ENCODE measurements at places on chromosomes 1 and 21.

DNA sequence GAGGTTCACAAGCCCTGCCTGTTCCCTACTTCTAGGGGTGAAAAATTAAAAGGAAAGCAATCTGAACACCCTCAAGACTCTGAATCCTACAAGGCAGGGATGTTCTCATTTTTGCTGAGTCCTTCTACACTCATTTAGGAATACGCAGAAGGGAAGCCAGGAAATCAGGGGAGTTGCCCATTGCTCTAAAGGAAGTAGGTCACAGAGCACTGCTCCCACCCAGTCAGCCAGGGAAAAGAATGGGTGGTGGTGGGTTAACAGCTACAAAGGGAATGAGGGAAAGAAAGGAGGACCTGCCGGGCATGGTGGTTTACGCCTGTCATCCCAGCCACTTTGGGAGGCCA lies 2.4 kb upstream of the CTTNBP2NL start:
- DNase-seq, result no peak

- no peak for DNase-seq
Measured at GRCh38 chr1:181356505-181357340, 126.6 kb upstream of the CACNA1E start.

DNA sequence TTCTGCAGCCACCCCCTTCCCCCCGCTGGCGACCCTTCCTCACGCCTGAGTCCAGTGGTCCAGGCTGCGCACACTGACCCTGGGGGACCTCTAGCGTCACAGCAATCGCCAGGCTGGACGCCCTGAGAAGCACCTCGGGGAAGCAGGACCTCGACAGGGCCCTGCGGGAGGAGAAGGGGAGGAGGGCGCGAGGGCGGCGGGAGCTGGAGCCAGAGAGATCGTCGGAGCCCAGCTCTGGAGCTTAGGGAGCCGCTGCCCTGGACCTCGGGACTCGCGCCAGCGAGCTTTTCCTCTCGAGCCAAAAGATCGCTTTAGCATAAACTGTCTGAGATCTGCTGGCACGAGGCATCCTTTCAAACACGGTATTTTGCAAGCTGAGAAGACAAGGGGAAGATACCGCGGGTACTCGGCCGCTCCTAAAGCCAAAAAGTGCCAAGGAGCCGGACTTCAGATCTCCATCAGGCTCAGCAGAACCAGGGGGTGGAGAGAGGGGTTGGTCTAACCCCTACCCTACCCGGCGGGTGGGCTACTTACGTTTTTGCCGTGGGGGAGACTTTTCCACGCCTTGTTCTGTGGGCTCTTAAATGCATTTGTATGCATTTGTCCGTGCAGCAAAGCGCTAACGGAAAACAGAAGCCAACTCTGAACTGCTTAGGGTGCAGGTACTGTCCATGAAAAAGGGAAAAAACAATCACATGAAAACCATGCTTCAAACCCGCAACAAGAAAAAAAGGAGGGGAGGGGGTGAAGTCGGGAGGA lies 586 bp downstream of the COL24A1 start:
- no peak for DNase-seq

GRCh38 chr1:227942021-227942715 lies 5.6 kb downstream of the WNT9A start:
- no peak for DNase-seq

GRCh38 chr1:114668784-114669561 lies 876 bp downstream of the DENND2C start:
- DNase-seq, result no peak

- peak; percentile 77 for DNase-seq
Measured at GRCh38 chr1:205528887-205529825, 24.7 kb downstream of the CDK18 start.

DNA sequence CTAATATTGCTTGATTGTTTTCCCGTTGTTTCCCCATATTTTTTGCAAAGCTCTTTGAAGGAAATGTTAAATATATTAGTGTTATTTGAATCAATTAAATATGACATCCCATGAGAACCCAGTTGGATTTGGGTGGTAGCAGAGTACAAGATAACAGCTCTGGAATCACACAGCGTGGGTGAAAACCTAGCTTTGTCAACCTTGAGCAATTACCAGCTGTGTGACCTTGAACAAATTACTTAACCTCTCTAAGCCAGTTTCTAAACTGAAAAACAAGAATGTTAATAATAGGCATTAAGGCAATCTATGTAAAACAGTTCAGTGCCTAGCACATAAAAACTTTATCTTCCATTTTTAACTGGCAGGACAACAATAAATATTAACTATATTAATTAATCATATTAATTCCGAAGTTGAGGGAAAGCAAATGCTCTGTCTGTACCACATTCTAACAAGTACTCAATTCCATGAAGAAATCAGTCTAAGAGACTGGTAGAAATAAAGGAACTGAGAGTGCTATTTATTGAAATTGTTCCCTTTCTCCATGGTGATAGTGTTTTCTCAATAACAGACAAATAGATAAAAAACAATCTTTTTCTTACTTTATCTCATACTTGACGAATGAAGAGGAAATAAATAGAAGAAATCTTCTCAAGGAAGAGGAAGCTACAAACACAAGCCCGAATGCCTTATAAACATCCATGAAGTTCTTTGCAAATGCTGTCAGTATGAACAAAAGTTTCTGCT lies 27.0 kb downstream of the DNASE2B start:
- DNase-seq, result no peak

DNA sequence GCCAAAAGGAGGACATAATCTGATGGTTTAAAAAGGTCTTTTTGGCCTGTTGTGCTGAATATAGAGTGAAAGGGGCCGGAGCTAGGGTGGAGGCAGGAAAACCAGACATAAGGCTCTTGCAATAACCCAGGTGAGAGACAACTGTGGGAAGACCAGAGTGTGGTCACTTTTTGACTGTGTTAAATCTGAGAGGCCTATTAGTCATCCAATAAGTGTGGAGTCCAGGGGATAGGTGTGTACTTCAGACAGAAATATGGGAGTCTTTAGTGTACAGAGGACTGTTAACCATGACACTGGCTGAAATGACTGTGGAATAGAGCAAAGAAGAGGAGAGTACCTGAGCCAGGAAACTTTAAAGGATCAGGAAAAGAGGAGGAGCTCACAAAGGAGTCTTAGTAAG lies 89.3 kb downstream of the VAV3 start:
- DNase-seq, result no peak

DNA sequence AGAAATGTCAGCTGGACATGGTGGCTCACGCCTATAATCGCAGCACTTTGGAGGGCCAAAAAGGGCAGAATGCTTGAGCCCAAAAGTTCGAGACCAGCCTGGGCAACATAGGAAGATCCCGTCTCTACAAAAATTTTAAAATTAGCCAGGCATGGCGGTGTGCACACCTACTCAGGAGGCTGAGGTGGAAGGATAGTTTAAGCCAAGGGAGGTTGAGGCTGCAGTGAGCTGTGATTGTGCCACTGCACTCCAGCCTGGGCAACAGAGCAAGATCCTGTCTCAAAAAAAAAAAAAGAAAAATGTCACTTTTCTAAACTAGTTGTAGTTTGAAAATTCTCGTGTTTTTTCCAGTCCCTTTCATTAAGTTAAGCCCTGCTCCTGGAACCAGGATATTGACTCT lies 9.1 kb downstream of the CLSTN1 start:
- DNase-seq, result no peak

DNA sequence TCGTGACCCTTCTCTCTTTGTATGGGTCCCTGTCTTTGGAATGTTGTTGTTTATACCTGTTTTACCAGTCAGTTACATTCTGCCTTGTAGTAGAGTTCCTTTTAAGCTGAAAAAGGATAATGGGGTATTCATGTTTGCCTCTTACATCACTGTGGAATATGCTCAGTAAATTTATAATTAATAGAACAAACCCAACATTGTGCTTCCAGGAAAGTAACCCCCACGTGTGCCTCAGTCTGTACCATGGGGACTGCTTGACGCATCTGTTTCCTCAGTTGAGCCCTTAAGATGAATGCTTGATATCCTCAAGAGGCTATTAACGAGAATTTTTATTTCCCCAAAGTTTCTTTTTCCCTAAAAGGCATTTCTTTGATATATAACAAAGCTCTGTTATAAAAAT lies 73.4 kb downstream of the ST6GALNAC3 start:
- DNase-seq, result no peak

- DNase-seq, result peak; percentile 67
Measured at GRCh38 chr1:212699104-212699624, 476 bp downstream of the BATF3 start.

DNA sequence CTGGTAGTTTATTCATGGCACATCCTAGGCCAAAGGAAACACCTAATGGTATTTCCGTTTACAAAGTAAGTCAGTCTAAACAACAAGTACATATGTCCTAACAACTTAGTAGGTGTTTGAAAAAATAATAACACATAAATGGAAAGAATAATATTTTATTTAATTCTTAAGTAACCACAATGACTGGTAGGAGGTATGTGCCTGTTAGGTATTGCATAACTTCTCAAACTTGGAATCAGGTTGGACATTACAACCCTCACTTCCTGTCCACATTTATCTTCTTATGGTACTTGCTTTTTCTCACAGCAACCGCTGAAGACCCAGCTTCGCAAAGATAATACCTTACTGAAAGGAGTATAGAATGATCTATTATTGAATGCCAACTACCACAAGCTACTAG lies 64.2 kb downstream of the VPS13D start:
- no peak for DNase-seq

DNA sequence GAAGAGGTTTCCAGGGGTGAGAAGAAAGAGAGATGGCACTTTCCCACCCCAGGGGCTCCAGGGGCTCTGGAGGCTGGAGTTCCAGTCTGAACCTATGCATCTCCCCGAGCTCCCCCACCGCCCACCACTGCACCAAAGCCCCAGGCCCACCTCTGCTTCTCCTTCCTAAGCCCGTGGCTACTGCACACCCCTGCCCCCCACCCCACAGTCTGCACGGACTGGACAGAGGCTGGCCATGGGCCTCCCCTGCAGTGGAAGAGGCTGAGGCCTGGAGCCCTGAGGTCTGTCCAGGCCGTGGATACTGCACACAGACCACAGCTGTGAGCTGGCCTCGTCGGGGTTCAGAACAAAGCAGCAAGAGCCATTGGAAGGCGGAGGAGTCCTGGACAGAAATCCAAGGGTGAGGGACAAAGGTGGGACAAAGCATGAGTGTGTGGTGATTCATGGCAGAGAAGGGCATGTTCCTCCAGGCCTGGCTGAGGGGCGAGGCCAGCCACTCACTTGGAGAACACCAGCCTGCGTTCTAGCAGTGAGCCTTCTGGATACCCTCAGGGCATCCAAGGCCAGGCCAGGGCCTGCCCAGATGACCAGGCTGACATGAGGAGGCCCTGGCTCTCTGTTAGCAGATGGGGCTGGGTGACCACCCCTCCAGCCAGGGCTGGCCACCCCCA lies 244.8 kb upstream of the VAMP3 start:
- DNase-seq, result no peak

DNA sequence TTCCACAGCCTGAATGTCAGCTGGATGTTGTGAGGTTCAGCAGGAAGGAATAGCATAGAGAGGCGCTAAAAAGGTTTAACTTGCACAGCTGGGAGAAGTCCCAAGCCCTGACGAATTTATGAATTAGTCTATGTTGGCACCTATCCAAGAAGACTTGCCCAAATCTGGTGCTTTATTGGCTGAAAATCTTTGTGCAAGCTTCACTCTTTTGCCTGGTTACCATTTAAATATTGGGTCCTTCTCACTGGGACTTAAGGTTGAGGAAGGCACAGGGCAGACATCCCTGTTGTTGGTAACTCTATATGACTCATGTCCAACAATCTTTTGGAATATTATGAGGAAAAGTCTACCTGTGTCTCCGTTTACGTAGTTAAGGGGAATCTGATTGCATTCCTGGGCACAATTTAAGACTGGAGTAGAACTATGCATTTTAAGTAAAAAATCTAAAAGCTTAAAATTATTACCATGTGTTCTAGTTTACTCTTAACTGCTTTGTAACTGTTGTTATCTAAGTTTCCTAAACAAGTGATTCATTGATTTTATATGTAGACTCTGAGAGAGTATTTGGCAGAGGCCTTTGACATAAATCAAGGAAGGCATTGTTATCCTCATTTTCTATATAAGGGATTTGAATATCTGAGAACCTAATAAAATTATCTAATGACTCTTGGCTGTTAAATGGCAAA lies 181.7 kb upstream of the DPYD start:
- no peak for DNase-seq

- DNase-seq, result no peak
Measured at GRCh38 chr1:152182944-152183361, 23.9 kb upstream of the RPTN start.

- DNase-seq, result no peak
Measured at GRCh38 chr21:32007456-32007855, 134.6 kb downstream of the HUNK start.

DNA sequence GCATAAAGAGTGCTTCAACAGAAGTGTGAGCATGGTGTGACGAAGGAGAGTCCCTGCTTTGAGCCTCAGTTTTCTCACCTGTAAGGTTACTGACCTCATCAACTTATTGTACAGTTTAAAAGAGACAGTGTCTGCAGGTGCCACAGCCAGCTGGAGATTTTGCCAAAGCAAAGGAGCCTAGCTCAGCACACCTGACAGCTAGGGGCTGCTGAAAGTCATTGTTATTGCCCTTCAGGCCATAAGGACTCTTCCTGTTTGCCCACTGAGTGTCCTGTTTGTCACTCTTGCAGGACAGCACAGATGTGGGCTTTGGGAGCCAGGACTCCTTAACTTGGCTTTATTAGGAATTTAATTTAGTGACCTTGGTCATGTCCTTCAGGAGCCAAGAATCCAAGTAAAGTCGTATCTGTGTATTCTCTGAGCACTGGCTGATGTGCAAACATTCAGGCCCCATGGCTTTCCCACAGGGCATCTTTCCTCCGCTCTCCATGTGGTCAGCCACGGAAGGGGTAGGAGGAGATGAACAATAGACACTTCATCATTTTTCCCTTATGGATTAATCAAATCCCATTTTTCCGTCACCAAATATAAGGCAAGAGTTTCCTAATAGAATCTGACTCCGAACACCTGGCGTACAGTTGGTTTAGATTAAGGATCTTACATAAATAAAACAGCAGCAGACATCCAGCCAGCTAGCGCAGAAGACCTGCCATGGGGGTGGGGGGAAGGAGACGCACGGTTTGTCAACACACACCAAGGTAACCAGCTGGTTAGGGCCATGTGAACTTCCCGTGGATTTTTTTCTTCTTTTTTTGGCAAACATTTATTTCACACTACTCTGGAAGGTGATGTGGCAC lies 43.1 kb upstream of the KANK4 start:
- DNase-seq, result peak; percentile 75

- no peak for DNase-seq
Measured at GRCh38 chr1:91803847-91804545, 82.0 kb downstream of the TGFBR3 start.

DNA sequence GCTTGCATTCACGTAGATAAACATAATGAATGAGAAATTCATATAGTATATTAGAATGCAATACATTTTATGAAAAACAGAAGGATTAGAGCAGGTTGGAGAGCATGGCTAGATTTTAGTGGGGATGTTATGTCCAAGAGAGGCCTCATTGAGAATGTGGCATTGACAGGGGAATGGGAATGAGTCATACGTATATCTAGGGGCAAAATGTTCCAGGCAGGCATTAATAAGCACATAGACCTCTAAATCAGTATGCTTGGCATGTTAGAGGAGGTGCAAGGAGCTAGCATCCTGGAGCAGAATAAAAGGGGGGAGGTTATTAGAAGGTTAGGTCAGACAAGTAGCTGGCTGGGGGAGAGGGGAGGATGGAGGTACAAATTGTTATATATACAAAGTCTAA lies 93.0 kb downstream of the USH2A start:
- no peak for DNase-seq

- DNase-seq, result no peak
Measured at GRCh38 chr1:200971428-200971903, 52.0 kb downstream of the KIF21B start.

GRCh38 chr21:41926117-41926806 lies 27.6 kb downstream of the C2CD2 start:
- DNase-seq, result no peak

GRCh38 chr1:199205740-199206441 lies 567.1 kb downstream of the PTPRC start:
- DNase-seq, result no peak

Data from NCI-H2171 (cell line).